ENCODE measurements at places on chromosomes 3 and 15. TPM values are rescaled to one million over a fixed set of nuclear protein-coding genes. Genes with fewer than 3 reads are reported as not detected.

Gene CPNE9
- total RNA-seq = not detected

Gene SLC38A3
- total RNA-seq = 0.29 TPM

Gene EPHA3
- not detected for total RNA-seq

Gene C3orf20
- 0.19 TPM for total RNA-seq

Gene PLCH1
- total RNA-seq = 0.06 TPM

Gene CDC25A
- 0.38 TPM for total RNA-seq

Gene CASR
- not detected for total RNA-seq

Gene SLC9C1
- not detected for total RNA-seq

Gene XCR1
- 0.28 TPM for total RNA-seq

Gene SAMD7
- not detected for total RNA-seq

Gene RYR3
- 0.03 TPM for total RNA-seq

Gene CHRNA3
- not detected for total RNA-seq

Gene COLQ
- total RNA-seq = 11.4 TPM

Gene SLC26A6
- 36.4 TPM for total RNA-seq

Gene SCAMP5
- total RNA-seq = 8.2 TPM

Gene HGD
- 3.6 TPM for total RNA-seq

Gene SLC27A2
- 0.56 TPM for total RNA-seq

Gene RAB5A
- 89.5 TPM for total RNA-seq

Gene LRRC15
- total RNA-seq = not detected

DNA sequence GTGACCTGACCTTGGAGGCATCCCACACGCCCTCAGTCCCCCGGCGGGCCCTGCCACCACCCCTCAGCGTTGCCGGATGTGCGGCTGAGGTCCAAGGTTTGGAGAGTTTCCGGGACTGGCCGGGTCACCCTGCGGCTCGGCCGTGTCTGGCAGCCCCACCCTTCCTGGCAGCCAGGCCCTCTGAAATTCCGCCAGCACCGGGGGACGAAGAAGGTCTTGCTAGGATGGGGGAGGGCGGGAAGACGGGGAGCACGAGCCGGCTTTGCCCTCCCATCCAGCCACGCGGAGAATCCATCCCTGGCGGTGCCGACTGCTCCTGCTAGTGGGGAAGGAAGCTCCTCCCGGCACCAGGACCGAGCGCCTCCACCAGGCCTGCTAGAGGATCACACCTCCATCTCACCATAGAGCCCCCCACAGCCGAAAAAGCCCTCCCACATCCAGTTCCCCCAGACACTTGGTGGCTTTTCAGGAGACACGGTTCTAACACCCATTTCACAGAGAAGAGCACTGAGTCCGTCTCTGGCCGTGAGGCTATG lies 81.5 kb downstream of the CPN2 start:
- no peak overlapping the region for H3K27ac ChIP-seq
- peaks cover 10% of the 10 kb centered on the region for H3K4me1 ChIP-seq
- no peak for DNase-seq
- H3K27me3 ChIP-seq = no peaks in the 10 kb centered on the region
- no peak overlapping the region for H3K4me3 ChIP-seq

DNA sequence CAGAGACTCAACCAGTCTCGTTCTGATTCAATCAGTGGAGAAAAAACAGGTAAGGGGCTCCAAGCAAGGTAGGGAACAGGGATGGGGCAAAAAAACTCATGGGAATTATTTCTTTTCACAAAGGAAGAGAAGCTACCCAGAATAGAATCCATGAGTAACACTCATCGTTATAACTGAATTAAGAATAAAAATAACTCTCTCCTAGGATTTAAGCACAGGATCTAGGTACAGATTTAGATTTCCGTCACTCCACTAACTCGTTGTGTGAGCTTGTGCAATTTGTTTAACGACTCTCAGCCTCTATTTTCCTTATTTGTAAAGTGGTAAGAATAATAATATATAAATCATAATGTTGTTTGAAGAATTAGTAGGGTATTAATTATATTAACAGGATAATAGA lies 68.6 kb downstream of the ADAMTS9 start:
- no peak for DNase-seq
- H3K4me1 ChIP-seq = no peaks in the 10 kb centered on the region
- no peak overlapping the region for H3K4me3 ChIP-seq
- H3K36me3 ChIP-seq = no peaks in the 10 kb centered on the region
- H3K27ac ChIP-seq = no peak overlapping the region

GRCh38 chr3:13078163-13078905 lies 5.1 kb upstream of the IQSEC1 start:
- no peak for DNase-seq
- H3K27ac ChIP-seq = no peak overlapping the region
- peaks cover 26% of the 10 kb centered on the region for H3K4me1 ChIP-seq
- H3K36me3 ChIP-seq = no peaks in the 10 kb centered on the region
- H3K27me3 ChIP-seq = peaks cover 39% of the 10 kb centered on the region

- H3K4me1 ChIP-seq = no peaks in the 10 kb centered on the region
- H3K27me3 ChIP-seq = no peaks in the 10 kb centered on the region
- H3K27ac ChIP-seq = no peak overlapping the region
- H3K4me3 ChIP-seq = no peak overlapping the region
Observed at GRCh38 chr3:19348500-19348899, 200.2 kb downstream of the KCNH8 start.

- no peaks in the 10 kb centered on the region for H3K36me3 ChIP-seq
- H3K4me1 ChIP-seq = no peaks in the 10 kb centered on the region
Observed at GRCh38 chr3:94249491-94250079, 186.7 kb downstream of the NSUN3 start.

GRCh38 chr3:18870074-18870640 lies 278.2 kb upstream of the KCNH8 start:
- H3K4me1 ChIP-seq = peaks cover 4% of the 10 kb centered on the region
- no peak overlapping the region for H3K27ac ChIP-seq

- no peak overlapping the region for H3K27ac ChIP-seq
- H3K4me1 ChIP-seq = no peaks in the 10 kb centered on the region
- no peak for DNase-seq
Observed at GRCh38 chr15:89442671-89443307, 53.6 kb downstream of the RHCG start.

DNA sequence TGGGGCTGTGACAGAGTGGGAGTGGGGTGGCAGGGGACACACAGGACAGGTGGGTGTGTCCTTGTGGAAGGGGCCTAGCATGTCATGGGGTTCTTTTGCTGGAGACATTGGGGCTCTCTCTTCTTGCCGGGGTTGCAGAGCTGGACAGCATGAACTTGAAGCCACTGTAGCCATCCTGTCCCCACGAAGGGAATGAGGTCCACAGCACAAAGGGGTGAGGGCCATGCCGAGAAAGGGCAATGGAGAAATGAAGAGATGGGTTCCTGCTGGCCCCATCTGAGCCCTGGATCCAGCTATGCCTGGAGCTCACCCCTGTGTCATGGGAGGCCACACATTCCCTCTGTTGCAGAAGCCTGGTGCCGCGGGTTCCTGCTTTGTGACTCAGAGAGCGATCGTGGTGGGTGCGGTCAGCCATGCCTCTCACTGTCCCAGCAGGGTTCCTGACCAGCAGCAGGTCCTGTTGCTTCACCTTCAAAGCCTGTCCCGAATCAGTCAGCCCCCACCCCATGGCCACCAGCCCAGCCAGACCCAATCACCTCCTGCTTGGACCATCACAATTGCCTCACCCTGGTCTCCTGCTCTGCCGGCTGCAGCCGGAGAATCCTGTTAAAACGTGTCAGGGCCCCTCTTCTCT lies 50.0 kb downstream of the DNAJB8 start:
- no peak overlapping the region for H3K27ac ChIP-seq
- no peaks in the 10 kb centered on the region for H3K4me1 ChIP-seq
- no peaks in the 10 kb centered on the region for H3K27me3 ChIP-seq
- H3K36me3 ChIP-seq = peaks cover 2% of the 10 kb centered on the region
- no peak for DNase-seq
- H3K4me3 ChIP-seq = no peak overlapping the region

DNA sequence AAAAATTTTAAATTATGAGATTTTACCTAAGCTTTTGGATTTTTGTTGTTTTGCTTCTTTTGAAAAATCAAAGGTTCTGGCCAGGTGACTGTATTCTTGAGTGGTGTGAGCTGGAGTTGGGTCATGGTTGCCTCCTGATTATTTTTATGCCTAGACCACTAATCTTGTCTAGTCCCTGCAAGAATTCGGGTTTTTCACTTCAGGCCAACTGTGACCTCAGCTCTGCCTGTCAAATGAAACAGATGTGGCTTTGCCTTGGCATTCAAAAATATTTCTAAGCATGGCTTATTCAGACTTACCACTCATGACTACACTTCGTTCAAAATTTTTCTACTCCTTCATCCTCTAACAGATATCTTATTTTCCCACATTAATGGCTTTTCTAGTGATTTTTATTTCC lies 25.4 kb upstream of the CDV3 start:
- H3K4me1 ChIP-seq = no peaks in the 10 kb centered on the region
- H3K4me3 ChIP-seq = no peak overlapping the region
- no peak overlapping the region for H3K27ac ChIP-seq
- H3K36me3 ChIP-seq = no peaks in the 10 kb centered on the region

- H3K27ac ChIP-seq = no peak within 1 kb of the TSS
- no peak within 1 kb of the TSS for H3K4me3 ChIP-seq
- H3K36me3 ChIP-seq = peaks cover 21% of the 10 kb centered on the region
- DNase-seq = no peak
- no peaks in the 10 kb centered on the region for H3K27me3 ChIP-seq
Observed at GRCh38 chr15:90883976-90884718, at the start of gene FES. TSS of gene FES (plus strand) at chr15:90884504. CDS start at chr15:90885046, 542 bp downstream.

- H3K4me3 ChIP-seq = no peak overlapping the region
- peak; percentile 21 for DNase-seq
- H3K27ac ChIP-seq = no peak overlapping the region
- H3K36me3 ChIP-seq = no peaks in the 10 kb centered on the region
- H3K4me1 ChIP-seq = peaks cover 3% of the 10 kb centered on the region
- no peaks in the 10 kb centered on the region for H3K27me3 ChIP-seq
Observed at GRCh38 chr3:129827765-129828164, 65.7 kb downstream of the TMCC1 start.

- H3K4me3 ChIP-seq = no peak overlapping the region
- no peak for DNase-seq
- H3K4me1 ChIP-seq = no peaks in the 10 kb centered on the region
- no peaks in the 10 kb centered on the region for H3K36me3 ChIP-seq
Observed at GRCh38 chr3:181623924-181624694, 87.6 kb upstream of the SOX2 start.

DNA sequence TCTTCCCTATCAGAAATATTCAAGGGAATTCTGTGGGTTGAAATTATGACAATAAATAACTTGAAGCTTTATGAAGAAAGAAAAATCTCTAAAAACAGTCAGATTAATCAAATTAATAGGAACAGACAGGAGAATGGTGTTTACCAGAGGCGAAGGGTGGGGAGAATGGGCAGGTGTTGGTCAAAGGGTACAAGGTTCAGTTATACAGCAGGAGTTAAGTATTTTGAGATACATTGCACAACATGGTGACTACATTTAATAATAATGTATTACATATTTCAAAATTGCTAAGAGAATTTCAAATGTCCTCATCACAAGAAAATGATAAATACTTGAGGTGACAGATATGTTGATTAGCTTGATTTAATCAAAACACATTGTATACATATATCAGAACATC lies 18.6 kb downstream of the SPCS1 start:
- no peaks in the 10 kb centered on the region for H3K36me3 ChIP-seq
- DNase-seq = no peak
- H3K27me3 ChIP-seq = no peaks in the 10 kb centered on the region
- H3K27ac ChIP-seq = no peak overlapping the region

DNA sequence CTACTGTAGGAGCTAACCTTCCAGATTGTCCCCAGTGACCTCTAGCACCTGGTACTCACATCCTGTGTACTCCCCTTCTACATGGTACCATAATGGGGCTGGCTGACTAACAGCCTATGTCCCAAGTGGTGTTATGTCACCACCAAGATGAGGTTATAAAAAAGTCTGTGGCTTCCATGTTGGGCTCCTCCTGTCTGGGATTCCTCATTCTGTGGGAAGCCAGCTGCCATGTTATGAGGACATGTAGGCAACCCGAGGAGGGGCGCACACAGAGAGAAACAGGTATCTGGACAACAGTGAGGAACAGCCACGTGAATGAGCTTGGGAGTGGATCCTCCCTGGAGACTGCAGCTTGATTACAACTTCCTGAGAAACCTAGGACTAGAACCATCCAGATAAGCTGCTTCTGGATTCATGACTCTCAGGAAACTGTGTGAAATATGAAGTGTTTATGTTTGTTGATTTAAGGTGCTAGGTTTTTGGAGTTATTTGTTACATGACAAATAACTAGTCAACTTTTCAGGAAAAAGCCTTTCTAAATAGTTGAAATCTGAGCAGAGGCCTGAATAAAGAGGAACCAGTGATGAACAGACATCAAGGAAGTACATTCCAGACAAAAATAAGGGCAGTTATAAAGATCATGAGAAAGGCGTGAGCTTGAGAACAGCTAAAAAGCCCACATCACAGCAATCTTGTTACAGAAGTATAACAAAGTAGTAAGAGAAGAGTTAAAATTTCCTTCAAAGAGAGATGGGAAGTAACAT lies 21.7 kb downstream of the GOLIM4 start:
- no peak overlapping the region for H3K27ac ChIP-seq
- no peak overlapping the region for H3K4me3 ChIP-seq
- no peaks in the 10 kb centered on the region for H3K4me1 ChIP-seq
- no peaks in the 10 kb centered on the region for H3K27me3 ChIP-seq

DNA sequence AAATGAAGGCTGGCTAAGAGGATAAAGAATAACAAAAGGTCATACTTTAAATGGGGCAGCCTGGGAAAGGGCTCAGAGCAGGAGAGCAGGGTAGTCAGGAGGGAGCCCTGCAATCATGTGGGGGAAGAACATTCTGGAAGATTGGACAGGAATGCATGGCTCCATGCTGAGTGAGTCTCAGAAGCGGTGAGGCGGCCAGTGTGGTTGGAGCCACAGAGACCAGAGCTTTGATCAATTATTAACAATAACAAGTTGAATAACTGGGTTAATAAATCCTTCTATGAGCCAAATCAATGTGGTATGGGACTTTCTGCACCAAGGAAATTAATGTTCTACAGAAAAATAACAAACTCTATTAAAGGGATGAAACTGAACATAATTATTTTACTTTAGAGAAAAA lies 57.9 kb upstream of the DCUN1D1 start:
- H3K4me1 ChIP-seq = no peaks in the 10 kb centered on the region
- no peaks in the 10 kb centered on the region for H3K27me3 ChIP-seq
- no peak for DNase-seq
- no peak overlapping the region for H3K27ac ChIP-seq
- no peak overlapping the region for H3K4me3 ChIP-seq

DNA sequence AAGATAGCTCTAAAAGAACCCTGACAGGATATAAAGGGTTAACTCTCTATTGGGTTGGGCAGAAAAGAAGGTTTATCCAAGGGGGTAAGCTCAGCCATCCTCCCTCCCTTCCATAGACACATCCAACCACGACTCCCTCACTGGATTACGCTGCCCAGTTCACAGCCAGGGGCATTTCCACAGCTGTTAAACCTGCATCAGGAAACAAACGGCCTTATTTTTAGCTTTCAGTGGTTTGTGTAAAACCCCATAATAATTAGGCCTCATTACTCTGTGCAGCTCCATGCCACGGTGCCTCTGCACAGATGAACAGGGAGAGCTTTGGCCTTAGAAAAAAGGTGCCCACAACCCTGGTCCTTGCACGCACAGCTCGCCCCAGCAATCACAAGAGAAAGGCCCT lies 110.6 kb downstream of the GABRB3 start:
- H3K4me1 ChIP-seq = no peaks in the 10 kb centered on the region
- no peak overlapping the region for H3K27ac ChIP-seq
- no peak overlapping the region for H3K4me3 ChIP-seq
- DNase-seq = no peak
- no peaks in the 10 kb centered on the region for H3K27me3 ChIP-seq

Measured in T-cell (primary cell).